Stimulated activated CD4-positive, alpha-beta T cell treated with anti-CD3 and anti-CD28 coated beads, Interleukin-4, amount 100 ng/mL, for 24 hours (primary cell): ENCODE measurements at places on chromosomes 4 and X.

DNA sequence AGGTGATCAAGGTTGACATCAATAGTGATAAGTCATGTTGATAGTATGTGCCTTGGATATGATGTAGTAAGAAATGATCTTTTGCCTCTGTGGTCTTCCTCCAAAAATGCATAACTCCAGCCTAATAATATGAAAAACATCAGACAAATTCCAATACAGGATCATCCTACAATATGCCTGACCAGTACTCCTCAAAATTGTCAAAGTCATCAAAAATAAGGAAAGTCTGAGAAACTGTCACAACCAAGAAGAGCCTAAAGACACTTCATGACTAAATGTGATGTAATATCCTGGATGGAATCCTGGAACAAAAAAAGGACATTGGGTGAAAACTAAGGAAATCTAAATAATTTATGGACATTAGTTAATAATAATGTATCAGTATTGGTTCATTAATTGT, 50.3 kb upstream of the LCORL start:
- no peak for DNase-seq

- DNase-seq, result no peak
Observed at GRCh38 chr4:168830777-168831512, 179.1 kb downstream of the CBR4 start.

DNA sequence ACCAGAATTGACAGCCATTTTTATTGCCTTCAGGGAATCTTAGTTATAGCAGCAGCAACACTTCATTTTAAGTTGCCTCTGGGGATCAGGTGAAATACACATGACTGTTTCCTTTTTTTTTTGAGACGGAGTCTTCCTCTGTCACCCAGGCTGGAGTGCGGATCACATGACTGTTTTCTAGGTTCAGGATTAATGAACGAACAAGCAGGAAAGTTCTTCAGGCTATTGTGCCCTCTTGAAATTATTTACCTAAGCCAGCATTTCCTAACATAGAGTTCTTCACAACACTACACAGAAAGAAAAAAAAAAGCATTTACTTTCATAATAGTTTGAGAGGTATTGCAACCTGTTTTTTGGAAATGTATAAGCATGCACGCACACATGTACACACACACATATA, 2032.8 kb downstream of the PCDH7 start:
- no peak for DNase-seq

- DNase-seq, result no peak
Observed at GRCh38 chr4:145799223-145799622, 119.3 kb downstream of the C4orf51 start.

GRCh38 chr4:10891866-10892265, 207.3 kb upstream of the CLNK start:
- no peak for DNase-seq

GRCh38 chrX:132393992-132394391, 94.8 kb downstream of the MBNL3 start:
- no peak for DNase-seq

- DNase-seq, result no peak
Observed at GRCh38 chr4:6945052-6945409, 35.4 kb downstream of the TBC1D14 start.

DNA sequence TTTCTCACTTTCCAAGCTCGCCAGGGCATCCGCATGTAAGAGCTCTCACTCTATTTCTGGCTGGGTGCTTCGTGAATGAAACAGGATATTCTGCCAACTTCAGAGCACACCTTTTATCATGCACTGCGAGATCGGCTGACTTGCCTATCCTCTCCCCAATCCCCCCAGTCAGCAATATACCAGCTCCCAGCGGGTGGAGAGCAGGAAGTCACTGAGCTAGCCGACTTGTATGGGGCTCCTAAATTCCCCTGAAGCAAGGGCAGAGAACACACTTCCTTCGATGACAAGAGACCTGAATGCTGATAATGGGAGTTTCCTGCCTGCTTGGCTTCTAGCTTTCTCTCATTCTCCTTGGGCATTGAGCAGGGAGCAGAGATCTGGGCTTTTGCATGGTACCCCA, 33.8 kb upstream of the MAMLD1 start:
- DNase-seq, result no peak

DNA sequence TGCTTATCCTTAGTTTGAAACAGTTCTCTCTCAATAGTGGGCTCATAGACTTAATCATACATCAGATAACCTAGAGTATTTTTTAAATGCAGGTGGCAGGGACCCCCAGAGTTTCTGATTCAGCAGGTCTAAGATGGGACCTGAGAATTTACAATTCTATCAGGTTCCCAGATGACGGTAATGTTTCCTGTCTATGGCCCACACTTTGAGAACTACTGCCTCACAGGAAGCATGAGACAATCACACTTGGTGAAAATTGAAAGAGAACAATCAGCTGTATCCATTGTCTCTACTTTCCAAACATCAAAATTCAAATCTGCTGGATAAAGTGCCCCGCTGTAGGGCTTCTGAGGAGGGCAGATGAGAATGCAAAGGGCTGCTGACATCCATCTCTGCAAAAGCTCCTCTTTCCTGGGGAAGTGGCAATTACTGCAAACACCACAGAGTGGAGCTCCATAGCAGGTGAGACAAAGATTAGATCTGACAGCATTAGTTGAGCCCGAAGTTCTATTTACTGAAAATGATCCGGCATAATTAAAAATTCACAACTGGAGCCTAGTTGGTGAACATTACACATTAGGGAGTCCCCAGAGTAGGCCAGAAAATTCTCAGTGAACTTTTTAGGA, 187.8 kb upstream of the MBNL3 start:
- no peak for DNase-seq

GRCh38 chr4:20418861-20419451, 167.3 kb downstream of the SLIT2 start:
- DNase-seq, result no peak

- no peak for DNase-seq
Observed at GRCh38 chr4:174119051-174119450, 164.4 kb downstream of the FBXO8 start.

GRCh38 chr4:2860391-2861348, 17.0 kb downstream of the ADD1 start:
- no peak for DNase-seq

GRCh38 chrX:119374736-119375135, 24.4 kb upstream of the SLC25A43 start:
- no peak for DNase-seq

DNA sequence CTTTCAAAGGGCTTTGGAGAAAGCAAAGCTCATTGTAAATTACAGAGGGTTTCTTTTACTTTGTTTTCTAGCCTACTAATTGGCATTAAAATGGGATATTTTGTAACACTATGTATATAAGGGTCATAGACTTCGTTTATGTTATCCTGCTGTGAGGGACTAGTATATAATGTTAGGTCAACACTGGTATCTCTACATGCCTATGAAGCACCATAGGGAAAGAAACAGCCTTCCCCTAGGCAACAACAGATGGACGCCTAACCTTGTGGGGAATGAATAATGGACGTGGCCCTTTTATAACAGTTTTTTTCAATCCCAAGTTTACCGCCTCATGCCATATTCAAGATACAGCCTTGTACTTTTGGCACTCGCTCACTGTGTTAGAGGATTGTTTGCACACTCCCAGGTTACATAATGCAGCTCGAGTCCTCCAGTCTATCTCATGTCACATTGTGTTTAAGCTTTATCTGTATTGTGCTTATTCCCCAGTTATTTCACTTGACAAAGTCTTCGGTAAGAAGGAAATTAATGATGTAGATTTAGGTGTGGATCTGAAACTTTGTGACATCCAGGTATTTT, 711.0 kb downstream of the RPA4 start:
- no peak for DNase-seq

GRCh38 chr4:177391953-177392352, 50.3 kb downstream of the AGA start:
- no peak for DNase-seq

DNA sequence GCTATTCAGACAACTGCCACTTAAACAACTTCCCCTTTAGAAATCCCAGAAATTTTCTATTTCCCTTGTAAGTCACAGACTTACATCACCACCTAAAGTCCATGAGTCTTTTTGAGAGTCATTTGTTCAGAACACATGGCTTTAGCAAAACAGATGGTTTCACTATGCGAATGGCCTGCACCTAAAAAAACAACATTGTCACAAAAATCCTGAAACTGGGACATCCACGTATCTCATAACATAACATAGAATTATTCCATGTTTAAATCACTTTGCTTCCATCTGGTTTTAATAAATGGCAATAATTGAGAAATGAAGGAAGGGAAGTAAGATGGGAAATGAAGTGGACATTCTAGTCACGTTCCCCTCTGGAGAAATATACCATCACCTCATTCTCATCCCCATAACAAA, 155.3 kb upstream of the EDNRA start:
- DNase-seq, result no peak

- no peak for DNase-seq
Observed at GRCh38 chr4:123952530-123953274, 556.1 kb downstream of the SPRY1 start.

- no peak for DNase-seq
Observed at GRCh38 chrX:18886005-18886343, 97.9 kb downstream of the PHKA2 start.

- peak; percentile 22 for DNase-seq
Observed at GRCh38 chrX:40013266-40014195, 84.2 kb downstream of the BCOR start.

DNA sequence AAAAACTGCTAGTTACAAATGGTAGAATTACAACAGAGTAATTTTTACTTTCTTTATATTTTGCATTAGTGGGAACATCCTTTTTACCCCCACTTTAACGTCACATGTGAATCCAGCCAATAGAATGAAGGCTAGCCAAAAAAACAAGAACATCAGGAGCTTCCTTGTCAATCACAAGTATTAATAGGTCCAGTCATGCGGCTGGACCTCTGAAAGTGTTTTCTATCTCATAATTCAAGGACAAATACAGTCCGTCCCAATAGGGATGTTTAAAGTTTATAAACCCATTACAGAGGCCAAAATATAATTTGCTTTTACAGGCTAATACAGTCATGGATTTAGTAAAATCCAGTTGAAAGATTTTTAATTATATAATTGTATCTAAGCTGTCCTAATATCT, 110.7 kb downstream of the APBB2 start:
- DNase-seq, result no peak

- no peak for DNase-seq
Observed at GRCh38 chrX:10648614-10649013, 28.2 kb upstream of the MID1 start.

GRCh38 chr4:99846891-99847290, 30.3 kb downstream of the DAPP1 start:
- no peak for DNase-seq

- no peak for DNase-seq
Observed at GRCh38 chr4:119010909-119011606, 122.4 kb downstream of the SYNPO2 start.

- no peak for DNase-seq
Observed at GRCh38 chr4:3387154-3387942, 54.4 kb upstream of the HGFAC start.

DNA sequence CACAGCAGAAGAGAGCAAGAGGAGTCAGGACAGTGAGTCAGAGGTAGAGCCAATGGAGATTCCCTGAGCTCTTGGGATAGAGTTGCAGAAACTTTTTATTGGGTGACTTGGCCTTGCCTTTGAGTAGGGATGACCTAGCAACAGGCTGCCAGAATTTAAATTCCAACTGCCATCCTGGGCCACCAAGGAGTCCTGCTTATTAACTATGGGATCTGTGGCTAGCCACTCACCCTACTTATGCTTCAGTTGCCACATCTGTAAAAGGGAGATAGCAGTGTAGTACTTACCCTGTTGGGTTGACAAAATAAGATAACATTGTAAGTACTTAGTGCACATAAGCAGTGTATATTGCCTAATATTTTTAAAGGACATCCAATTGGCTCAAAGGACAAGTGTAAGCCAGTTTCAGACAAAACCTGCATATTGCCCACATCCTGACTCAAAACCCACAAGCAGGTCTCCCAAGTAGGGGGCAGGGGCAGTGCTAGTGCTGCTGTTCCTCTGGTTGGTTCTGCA, 43.5 kb upstream of the TMEM164 start:
- no peak for DNase-seq

DNA sequence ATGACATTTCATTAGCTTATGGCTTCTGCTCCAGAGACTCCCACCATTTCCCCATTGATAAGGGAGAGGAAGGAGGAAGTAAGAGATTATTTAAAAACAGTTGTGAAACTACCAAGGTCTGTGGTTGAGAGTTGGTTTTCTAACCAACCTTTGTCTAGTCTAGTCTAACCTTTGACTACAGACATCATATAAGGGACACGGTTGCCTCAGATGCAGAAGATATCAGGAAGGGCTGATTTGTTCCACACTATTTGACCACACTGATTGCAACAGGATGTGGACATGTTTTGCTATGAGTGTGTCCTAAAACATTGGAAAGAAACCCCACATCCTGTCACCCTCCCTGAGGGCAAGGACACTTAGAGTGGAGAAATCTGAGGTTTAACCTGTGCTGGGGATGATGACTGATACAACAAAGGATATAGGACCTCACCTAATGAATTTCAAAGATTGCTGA, 53.0 kb downstream of the COQ2 start:
- no peak for DNase-seq

GRCh38 chrX:121010218-121010617, 24.7 kb upstream of the CT47A1 start:
- no peak for DNase-seq

- no peak for DNase-seq
Observed at GRCh38 chrX:12690646-12691045, 100.6 kb upstream of the PRPS2 start.

DNA sequence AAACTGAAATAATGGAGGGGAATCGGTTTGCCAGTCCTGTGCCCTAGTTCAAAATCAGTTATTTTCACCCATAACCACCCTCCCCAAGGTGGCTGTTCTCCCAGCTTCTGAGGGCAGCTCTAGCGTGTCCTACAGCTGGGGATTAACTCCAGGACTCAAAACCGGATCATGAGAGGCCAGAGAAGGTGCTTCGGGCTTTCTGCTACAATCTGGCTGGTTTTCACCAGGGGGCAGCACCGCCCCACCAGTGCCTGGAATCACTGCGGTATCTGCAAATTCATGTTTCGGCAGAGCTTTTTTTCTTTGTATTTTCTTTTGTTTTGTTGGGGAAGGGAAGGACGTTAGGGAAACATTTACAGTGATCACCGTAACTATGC, 28.4 kb downstream of the PDHA1 start:
- peak; percentile 67 for DNase-seq

DNA sequence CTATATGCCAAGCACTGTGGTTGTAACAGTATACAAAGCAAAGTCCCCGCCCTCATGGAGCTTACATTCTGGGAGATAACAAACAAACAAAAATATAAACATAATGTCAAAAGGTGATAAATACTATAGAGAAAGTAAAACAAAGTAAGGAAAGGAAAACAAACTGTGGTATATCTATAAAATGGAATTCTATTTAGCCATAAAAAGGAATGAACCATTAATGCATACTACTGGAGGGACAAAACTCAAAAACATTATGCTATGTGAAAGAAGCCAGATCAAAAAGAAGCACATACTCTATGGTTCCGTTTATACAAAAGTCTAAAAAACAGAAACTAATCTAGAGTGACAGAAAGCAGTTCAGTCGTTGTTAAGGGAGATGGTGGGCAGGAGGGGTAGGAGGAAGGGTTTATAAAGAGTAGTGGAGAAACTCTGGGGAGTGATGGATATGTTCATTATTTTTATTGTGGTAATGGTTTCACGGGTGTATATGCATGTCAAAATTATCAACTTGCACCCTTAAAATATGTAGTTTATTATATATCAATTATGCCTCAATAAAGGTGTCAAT, 31.5 kb downstream of the GPC3 start:
- DNase-seq, result no peak
